CD4-positive, alpha-beta T cell treated with Interferon gamma for 1 hour (primary cell): ENCODE measurements at places on chromosomes 13 and 19.

DNA sequence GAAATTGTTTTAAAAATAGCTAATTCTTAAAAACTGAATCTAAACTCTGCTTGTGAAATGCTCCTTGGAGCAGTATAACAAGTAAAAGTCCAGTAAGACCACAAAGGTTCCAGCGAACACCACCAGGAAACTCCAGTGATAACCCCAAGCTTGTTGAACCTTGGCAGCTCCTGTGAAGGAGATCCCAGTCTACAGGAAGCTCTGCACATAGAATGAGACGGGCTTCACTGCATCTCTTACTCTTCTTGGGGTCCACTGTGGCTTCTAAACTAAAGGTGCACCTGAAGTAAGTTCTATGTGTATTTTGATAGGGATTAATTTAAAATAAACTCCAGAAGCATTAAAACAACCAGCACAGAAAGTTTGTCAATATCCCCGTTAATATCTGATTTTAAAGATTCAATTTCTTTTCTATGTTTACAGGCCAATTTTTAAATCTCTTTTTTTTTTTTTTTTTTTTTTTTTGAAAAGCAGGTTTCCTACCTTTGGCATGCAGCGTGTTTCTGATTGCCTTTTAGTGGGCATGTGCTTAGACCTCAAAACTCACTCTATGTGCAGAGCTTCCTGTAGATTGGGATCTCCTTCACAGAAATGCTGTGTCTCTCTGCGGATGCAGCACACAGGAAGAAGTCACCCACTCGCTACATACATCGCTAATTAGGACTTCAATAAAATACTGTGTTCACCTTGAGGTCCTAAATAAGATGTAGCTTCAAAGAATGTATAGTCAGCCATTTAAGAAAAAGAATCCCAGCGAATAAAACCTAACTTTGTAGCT is 508.5 kb downstream of the KLF12 start:
- peak; percentile 6 for DNase-seq

GRCh38 chr19:35141837-35142605 is 1.0 kb upstream of the FXYD7 start:
- no peak for DNase-seq

GRCh38 chr19:2634228-2634951 is 68.1 kb downstream of the GNG7 start:
- DNase-seq, result no peak

GRCh38 chr19:7489609-7490044 is 792 bp upstream of the PEX11G start:
- no peak for DNase-seq

DNA sequence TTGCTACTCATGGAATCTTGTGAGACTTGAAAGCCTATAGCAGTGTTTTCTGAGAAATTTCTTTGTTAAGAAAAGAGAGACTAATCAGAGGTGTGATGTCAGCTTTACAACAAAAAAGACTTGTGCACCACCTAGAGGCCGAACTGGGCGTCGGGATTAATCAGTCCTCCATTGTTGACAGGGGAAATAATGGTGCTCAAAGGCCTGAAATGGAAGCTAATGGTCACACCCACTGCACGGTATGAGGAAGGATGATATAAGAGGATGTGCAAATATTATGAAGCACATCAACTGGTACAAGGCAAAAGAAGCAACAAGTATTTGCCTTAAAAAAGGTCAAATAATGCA is 480.2 kb upstream of the MIR17HG start:
- peak; percentile 33 for DNase-seq

DNA sequence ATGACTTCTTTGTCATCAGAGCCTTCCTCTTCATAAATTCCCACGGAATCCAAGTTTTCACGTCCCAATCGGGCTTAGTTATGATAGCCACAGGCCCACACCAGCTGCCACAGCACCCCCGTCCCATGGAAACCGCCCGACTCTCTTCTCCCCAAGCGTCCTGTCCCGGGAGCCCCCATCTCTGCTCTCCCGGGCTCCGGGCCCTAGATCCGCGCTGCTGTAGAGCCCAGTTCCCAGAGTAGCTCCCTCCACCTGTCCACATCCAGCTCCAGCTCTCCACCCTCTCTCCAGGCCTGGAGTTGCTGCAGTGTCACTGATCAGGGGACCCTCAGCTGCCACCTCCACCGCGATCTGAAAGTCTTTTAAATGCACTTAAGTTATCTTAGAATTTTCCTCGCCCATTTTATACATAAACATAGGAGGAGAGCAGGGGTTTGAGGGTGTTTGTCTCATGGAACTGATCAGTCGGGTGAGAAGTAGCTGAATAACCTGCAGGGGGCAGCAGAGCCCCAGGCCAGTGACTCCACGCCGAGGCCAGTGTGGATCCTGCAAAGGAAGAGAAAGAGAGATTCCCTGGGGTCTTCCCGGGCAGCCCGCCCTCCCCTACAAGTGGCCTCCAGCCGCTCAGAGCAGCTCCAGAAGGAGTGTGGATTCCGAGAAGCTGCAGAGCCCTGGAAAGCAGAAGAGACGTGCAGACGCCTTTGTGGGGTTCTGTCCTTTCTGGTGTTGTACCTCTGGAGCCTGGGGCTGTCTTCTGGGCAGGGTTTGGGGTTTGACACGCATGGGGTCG is 1.1 kb upstream of the ZNF763 start:
- DNase-seq, result peak; percentile 68

DNA sequence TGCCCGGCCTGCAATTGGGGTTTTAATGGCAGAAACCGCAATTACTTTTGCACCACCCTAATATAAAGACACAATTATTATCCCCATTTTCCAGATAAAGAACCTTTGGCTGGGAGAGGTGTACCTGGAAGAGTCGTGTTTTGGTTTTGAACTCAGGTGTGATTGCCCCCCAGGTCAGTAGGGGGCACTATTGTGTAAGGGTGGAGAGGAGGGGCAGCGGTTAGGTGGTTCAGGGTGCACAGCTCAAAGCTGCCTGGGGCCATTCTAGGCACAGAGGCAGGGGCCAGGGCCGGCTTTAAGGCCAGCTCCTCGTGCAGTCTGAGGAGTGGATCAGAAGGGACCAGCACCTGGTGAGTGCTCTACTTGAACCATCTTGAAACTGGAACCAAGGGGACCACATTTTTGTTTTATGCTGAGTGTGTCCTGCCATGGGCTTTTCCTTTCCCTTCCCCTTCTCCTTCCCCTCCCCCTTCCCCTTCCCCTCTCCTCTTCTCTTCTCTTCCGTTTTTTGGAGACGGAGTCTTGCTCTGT is 5.8 kb upstream of the FCGRT start:
- DNase-seq, result peak; percentile 78

DNA sequence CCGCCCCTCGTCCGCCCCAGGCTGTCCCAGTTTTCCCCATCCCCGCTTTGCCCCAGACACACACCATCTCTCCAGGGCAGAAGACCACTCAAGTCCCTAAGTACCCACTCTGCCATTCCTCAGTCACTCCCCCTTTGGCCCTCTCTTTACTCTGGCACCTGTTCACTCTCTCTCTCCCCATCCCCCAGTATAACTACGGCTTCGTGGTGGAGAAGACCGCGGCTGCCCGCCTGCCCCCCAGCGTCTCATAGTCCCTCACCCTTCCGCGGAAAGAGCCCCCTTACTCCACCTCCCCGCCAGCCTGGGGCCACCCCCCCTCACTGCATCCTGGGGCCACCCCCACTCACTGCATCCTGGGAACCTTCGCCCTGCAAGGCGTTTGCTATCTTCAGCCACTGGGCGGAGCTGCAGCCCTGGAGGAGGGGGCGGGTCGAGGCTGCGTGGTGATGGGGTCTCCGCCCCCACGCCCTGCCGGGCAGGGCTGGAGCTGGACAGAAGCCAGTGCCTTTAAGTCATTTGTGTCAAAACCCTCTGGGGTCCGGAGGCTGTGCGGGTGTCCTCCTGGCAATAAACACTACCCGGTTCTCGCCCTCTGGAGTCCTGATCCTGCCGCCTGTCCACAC is 5.0 kb downstream of the MVB12A start:
- peak; percentile 22 for DNase-seq

DNA sequence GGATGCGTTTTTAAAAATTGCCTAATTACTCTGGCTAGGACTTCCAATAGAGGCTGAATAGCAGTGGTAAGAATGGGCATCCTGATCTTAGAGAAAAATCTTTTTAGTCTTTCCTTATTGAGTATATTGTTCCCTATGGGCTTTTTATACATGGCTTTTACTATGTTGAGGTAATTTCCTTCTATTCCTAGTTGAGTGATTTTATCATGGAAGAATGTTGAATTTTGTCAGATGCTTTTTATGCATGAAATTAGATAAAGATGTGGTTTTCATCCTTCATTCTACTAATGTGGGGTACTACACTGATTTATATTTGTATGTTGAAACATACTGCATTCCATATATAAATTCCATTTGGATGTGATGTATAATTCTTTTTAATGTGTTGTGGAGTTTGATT is 2673.8 kb downstream of the PCDH9 start:
- no peak for DNase-seq

- no peak for DNase-seq
These were observed 3.4 kb downstream of the PRR12 start for GRCh38 chr19:49594157-49594992.

DNA sequence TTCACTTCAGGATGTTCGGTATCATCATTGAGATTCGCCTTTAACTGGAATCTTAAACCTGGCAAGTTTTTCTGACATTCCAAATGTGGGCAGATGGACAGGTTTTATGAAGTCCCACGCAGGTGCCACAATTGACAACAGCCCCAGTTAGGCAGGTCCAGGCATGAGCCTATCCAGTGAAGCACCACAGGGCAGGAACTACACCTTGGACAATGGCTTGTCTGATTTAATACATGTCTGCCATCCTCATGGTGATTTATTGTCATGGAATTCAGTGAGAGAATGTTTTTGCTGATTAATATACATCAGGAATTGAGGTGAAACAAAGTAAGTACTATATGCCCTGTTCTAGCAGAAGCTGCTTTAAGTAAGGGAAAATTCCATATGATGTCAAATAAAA is 10.2 kb upstream of the TPP2 start:
- DNase-seq, result no peak

DNA sequence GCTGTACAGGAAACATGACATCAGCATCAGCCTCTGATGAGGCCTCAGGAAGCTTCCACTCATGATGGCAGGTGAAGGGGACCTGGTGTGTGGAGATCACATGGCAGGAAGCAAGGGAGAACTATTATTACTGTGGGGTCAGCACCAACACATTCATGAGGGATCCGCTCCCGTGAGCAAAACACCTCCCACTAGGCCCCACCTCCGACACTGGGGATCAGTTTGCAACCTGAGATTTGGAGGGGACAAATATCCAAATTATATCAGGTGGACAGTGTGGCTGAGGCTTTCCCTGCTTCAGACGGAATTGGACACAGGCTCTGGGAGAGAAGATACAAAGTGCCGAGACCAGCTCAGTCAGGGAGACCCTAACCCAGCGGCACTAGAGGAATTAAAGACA is 5.7 kb upstream of the ZNF792 start:
- DNase-seq, result no peak

GRCh38 chr13:87827479-87827878 is 156.3 kb downstream of the SLITRK5 start:
- DNase-seq, result no peak

- DNase-seq, result no peak
These were observed 1.3 kb downstream of the MED4 start for GRCh38 chr13:48093588-48093987.

GRCh38 chr19:20066861-20067260 is 10.9 kb upstream of the ZNF90 start:
- no peak for DNase-seq

DNA sequence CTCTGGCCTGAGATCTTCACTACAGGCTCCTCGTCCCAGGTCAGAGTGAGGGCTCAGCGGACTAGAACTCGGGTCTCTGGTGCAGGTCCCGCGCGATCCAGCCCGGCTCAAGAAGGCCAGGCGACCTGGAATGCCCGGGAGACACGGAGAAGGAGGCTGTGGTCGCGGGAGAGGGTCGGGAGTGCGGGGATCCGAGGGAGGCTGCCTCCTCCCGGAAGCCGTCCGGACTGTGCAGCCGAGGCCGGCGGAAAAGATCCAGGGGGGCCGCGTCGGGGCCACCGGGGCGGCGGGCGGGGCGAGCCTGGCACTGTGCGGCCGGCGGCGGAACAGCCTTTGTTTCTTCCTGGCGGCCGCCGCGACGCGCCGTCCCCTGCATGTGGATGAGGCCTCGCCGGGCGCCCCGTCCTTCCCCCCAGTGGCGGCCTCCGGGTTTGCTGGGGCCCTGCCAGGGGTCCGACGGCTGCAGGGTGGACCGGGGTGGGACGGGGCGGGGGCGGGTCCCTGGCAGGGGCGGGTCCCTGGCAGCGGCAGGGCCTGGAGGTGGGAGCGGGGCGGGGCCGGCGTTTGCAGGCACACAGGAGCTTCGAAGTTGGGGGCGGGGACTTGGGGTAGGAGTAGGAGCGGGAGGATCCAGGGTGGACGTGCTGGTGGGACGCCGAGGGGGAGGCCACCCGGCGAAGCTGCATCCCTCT is 1.0 kb upstream of the SLC7A10 start:
- DNase-seq, result no peak

- DNase-seq, result no peak
These were observed 684.5 kb upstream of the SLITRK1 start for GRCh38 chr13:84566780-84567179.

DNA sequence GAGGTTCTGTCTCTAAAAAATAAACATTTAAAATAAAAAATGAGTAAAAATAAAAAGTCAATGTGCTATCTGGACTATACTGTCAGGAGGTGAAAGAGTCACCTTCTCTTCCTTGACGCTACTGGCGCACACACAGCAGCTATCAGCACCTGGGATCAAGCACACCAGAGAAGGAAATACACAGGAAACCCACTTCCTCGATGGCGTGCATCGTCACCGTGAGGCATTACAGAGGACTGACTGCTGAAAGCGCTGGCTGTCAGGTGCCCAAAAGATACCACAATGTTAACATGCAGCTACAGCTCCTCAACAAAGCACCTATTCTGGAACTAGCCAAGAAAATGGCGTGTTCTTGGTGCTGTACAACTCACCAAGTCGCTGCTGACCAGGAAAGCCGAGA is 6.1 kb downstream of the SLC35E1 start:
- DNase-seq, result peak; percentile 87

GRCh38 chr19:43316591-43317319 is 36.7 kb upstream of the CD177 start:
- no peak for DNase-seq

DNA sequence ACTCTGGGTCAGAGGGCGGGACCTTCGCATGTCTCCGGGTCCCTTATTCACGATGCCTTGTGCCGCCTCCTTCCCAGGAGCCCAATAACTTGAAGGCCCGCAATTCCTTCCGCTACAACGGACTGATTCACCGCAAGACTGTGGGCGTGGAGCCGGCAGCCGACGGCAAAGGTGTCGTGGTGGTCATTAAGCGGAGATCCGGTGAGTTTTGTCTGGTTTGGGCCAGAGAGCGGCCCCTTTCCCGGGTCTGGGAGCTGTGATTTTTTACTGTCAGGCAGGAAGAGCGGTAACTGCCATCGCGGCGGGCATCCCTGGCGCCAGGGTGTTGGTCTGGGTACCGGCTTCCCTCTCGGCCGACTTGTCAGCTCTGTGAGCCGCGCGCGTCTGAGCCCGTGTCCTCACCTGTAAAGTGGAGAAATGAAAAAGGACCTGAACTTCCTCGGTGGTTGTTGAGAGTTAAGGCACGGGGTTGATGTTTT is 800 bp downstream of the RPL28 start:
- no peak for DNase-seq

GRCh38 chr19:10809651-10810285 is 26.2 kb downstream of the TMED1 start:
- peak; percentile 34 for DNase-seq

- DNase-seq, result no peak
These were observed 90.3 kb downstream of the LHFPL6 start for GRCh38 chr13:39512687-39513086.
